CD4-positive, alpha-beta T cell treated with Interleukin-6 at 100 ng/mL for 8 hours (primary cell): ENCODE measurements at places on chromosomes 2 and 18.

- no peak for DNase-seq
These were observed 45.4 kb downstream of the CHN1 start for GRCh38 chr2:174959787-174960186.

DNA sequence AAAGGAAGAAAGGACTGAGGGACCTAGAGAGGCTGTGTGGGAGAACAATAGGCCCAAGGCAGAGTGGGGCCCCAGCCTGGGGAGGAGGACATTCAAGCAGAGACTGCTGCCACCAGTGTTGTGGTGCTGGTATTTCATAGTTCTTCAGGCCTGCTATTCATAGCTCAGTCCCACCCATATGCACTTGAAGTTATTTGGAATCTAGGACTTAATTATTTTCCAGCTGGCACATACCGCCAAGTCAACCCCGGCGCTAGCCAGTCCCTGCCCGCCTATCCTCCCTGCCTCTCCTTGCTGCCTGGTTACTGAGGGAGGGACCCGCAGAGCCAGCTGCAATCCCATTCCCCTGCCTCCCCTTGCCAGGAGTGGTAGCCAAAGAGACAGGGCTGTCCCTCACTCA lies 141.2 kb downstream of the CABLES1 start:
- no peak for DNase-seq

GRCh38 chr2:189218236-189218635 lies 38.7 kb upstream of the COL5A2 start:
- DNase-seq: no peak

GRCh38 chr2:195477996-195478382 lies 179.0 kb upstream of the SLC39A10 start:
- no peak for DNase-seq

DNA sequence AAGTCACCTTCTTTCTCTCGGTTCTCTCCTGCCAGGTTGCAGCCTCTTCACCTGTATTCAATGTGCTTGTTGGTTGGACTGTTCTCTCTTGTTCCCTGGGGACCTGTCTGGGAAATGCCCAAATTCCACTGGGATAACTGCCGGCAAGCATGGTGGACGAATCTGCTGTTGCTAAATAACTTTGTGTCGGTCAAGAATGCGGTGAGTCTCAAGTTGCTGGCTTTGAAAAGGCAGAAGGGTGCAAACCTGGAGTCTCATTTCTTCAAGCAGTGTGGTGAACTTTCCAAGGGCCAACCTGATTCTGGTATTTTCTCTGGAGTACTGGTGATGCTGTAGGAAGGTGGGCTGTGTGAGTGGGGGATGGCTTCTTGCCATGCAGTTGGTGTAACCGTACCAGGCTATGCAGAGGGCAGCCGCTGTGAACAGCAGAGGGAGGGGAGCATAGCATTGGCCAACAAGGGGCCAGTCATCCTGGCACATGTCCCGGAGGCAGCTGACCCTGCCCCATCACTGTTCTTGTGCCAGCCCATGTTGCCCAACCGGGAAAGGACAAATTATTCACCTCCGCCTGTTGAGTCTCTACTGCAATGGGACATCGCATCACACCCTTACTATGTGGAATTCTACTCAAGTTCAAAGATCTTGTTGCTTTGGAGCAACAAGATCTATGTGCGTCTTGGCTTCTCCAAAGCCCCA lies 88.1 kb upstream of the SEC11C start:
- DNase-seq: no peak
